LNCaP clone FGC (cell line): ENCODE measurements at places on chromosomes 11 and 22.
A peak's percentile ranks its signal among the peaks of the same experiment; 100 is the strongest.

- DNase-seq: no peak
Measured at GRCh38 chr11:58658623-58659022, 36.2 kb downstream of the CNTF start.

DNA sequence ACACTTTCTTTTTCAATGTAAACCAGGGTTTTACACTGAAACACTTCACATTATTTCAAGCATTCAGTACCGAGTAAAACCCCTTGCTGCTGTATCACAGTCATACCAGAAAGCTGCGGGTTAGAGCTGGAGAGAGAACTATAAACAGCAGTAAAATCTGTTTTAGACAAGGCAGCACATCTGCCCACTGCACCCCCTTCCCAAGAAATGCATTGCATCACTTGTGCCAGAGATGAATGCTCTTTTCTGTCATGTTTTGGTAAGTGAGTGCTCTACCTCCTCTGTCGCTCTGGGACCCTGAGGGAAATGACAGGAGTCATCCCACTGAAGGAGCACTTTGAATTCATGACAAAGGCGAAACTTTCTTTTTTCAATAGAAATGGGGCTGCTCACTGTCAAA is 107.2 kb downstream of the MAML2 start:
- DNase-seq: no peak

DNA sequence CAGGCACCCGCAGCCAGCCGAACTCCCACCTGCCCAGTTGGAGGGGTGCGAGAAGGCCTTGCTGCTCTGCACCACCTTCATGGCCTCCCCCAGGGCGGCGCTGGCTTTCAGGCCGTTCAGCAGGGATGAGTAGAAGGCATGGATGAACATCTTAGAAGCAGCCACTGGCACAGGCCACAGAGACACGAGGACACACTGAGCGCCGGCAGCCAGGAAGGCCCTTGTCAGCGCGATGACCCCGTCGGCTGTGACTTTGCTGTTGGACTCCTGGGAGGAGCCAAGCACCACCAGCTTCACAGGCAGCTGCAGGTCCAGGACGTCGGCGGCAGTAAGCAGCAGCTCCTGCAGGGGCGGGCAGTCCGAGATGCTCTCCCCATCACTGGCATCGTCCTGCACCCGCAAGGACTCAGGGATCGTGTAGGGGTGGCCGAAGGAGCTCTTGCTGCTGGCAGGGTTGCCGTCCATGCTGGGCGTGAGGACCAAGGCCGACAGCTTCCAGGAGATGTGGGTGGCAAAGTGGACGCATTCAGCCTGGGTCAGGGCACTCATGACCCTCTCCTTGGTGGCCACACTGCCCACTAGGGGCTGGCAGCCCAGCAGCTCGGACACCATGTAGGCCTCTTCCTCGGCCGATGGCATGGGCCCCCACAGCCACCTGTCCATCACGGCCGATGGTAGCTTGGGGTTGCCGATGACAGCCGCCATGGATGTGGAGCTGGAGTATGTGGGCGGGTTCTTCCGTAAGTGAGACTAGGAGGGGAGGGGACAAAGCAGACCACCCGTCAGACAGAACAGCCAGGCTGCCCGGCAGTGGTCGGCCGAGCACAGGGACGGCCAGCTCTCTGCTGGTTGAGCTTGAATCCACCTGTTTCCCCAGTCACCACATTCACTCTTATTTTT is 79.7 kb upstream of the PITPNB start:
- DNase-seq: no peak

DNA sequence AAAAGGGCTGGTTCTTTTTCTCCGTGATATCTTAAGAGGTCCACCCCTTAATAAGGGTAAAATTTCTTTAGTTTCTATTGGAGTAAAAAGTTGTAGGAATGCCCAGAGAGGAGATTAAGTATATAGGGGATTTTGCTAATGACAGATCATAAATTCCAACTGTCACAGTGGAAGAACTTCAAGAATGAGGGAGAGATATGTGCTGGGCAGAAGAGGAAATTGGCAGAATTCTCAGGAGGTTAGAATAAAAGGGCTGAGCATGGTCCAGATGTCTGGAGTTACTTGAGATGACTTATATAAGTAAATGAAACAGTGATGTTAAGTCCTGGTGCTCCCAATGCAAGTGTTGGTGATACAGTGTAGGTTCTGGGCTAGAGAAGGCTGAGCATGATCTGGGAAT is 417.6 kb upstream of the ARHGAP42 start:
- DNase-seq: no peak

GRCh38 chr11:1870721-1871466 is 18.0 kb downstream of the LSP1 start:
- peak; percentile 3 for DNase-seq
